ENCODE measurements at places on chromosomes 11 and 22.

- DNase-seq: no peak
These were observed 107.8 kb upstream of the MTNR1B start for GRCh38 chr11:92861634-92862033.

DNA sequence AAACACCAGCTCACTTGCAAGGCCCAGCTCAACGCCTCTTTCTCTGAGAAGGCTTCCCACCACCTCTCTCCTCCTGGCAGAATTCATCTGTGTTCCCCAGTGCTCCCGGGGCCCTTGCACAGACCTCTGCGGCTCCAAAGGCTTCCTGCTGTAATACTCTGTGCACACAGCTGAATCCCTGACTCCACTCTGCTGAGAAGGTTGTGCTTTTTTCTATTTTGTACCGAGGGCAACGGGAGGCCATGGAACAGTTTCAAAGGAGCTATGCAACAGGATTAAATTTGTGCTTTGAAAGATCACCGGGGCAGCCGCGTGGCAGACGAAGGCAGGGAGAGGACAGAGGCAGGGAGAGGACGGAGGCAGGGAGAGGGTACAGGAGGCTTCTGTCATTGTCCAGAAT is 49.2 kb upstream of the SYT7 start:
- no peak for DNase-seq

DNA sequence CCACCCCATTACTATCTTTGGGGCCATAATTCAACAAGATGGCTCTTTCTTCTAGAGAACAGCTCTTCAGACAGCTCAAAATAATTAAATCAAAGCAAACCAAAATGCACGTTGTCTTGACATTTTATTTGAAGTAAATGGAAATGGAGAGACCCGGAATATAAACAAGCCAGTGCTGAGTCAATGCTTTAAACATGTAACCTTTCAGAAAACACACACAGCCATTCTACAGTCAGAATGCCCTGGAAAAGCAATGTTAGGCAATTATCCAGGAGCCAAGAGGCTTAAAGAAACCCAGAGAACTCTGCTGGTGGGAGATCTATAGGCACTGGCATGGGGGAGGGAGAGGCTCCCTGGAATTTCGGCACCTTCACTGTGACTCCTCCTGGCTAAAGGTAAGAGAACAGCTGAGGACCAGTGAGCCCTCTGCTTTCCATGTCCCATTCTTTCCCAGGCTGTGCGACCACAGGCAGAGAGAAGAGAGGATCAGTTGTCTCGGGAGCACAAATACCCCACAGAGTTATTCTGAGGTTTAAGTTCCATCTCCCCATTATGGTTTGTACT is 254.0 kb upstream of the CCDC90B start:
- no peak for DNase-seq

DNA sequence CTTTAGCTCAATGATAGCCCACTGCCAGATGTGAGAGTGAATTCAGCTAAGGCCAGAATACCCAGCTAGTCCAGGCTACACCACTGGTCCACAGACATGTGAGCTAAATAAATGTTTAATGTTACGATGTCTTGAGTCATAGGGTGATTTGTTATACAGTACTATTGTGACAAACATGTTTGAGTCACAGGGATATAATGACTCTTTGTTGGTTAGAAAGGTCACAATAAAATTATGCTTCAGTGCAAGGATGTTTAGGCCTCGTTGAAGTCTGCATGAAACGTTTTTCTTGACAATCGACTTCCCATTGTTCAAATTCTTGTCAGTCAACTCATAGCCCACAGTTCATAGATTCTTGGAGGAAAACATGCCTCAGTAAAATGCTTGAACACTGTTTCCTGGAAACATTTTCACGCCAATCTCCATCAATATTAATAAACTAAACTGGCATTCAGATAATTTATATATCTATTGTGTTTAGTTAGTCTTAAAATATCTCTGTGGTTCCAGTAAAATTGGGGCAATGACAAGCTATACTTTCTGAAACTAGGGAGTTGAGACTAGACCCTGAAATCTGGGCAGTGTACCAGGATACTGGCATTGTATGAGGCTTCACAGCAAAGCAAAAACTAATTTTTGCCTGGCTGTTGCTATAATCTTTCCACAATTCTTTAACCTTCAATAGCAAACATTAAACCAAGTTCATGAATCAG is 650.8 kb upstream of the KIRREL3 start:
- no peak for DNase-seq

DNA sequence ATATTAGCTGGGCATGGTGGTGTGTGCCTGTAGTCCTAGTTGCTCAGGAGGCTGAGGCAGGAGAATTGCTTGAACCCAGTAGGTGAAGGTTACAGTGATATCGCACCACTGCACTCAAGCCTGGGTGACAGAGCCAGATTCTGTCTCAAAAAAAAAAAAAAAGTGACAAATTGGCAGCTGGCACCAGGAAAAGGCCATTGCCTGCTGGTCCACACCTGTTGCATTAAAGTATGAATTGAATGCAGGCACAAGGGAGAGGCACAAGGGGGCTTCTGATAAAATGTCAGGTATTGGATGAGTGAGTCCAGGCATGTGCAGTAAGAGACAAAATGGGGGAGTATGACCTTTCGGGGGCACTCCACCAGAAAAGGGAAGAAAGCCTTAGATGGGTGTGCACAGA is 28.2 kb downstream of the ZNF70 start:
- DNase-seq: no peak

DNA sequence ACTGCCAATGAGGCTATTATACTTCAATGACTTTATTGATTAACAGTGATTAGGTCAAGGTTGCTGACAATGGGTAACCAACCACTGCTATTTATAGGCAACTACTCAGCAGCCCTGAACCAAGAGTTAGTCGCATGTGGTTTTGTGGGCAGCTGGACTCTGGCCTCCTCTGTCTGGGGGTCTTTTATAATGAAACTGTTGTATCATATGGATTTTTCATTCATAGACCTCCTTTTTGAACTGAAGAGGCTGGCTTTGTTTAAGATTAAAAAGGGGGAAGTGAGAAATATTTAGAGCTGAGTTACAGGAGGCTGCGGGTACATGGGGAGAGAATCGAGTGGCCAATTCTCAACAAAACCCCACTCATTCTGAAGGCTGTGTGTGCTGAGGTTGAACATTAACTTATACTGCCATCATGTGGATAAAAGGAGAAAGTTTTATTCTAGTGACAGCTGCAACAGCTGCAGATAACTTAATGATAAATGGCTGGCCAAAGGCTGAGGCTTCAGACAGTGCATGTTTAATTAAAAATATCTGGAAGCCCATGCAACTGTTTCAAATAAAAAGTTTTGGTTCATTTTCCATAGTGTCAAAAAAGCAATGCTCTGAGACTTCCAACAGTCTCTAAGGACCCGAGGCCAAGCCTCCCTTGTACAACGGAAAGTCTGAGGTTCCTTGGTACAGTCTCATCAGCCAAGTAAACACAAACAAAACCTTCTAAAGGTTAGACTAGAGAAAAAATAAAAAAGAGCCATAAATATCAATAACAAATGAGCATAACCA is 682.6 kb downstream of the KCNA4 start:
- DNase-seq: no peak

DNA sequence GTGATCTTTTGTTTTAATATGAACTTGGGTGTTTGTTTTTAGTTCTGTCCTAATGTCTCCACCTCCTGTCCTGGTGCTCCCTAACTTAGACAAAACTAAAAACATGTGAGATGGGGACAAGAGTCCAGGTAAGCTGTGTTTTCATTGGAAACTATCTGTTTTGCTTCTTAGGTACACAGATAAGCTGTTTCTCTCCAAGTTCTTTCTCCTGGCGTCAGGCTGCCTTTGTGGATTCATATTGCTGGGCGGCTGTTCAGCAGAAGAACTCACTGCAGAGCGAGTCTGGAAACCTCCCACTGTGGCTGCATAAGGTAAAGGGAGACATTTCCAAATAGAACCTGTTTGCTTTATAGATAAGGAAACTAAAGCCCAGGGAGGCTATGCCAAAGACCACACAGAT is 24.7 kb downstream of the PANX1 start:
- DNase-seq: no peak

- DNase-seq: peak; percentile 46
These were observed 19.7 kb upstream of the FIBIN start for GRCh38 chr11:26974069-26974783.

GRCh38 chr22:40654522-40655167 is 18.1 kb upstream of the MRTFA start:
- peak; percentile 39 for DNase-seq

DNA sequence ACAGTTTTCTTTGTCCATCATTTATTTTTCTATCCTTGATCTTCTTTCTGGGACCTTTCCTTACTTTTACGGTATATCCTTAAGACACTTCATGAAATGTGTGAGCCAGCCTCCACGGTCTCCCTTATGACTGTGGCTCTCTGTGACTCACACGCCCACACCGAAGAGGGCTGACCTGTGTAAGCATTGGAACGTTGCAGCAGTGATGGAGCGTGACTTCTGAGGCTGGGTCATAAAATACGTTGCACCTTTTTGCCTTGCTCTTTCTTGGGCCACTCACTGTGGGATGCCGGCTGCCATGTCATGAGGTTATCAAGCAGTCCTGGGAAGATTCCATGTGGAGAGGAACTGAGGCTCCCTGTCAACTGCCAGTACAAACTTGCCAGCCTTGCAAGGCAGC is 96.3 kb upstream of the RAB1B start:
- no peak for DNase-seq

- DNase-seq: no peak
These were observed 39.0 kb downstream of the CTNND1 start for GRCh38 chr11:57800444-57801182.

- DNase-seq: no peak
These were observed 10.8 kb upstream of the SNX32 start for GRCh38 chr11:65822776-65823528.

GRCh38 chr22:19631899-19632667 is 82.2 kb upstream of the SEPTIN5 start:
- peak; percentile 14 for DNase-seq

DNA sequence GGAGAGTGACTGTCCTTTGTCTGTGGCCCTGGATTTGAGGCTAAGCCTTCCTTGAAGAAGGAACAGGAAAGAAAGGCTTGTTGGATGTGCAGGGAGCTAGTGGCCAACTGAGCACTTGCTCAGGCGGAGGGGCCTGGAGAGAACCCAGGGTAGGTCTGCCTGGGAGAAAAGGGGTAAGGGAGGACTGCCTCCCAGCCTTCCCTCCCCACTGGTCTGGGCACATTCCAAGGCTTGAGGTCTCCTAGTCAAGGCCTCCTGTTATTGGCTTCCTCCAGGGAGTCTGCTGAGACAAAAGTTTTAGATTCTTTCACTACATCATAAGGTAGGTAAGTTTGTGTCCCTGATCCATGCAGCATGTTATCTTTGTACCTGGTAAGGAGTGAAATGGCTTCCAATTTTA is 15.2 kb downstream of the KCNQ1OT1 start:
- DNase-seq: no peak

- no peak for DNase-seq
These were observed 7.5 kb downstream of the FXYD6 start for GRCh38 chr11:117868815-117869561.

DNA sequence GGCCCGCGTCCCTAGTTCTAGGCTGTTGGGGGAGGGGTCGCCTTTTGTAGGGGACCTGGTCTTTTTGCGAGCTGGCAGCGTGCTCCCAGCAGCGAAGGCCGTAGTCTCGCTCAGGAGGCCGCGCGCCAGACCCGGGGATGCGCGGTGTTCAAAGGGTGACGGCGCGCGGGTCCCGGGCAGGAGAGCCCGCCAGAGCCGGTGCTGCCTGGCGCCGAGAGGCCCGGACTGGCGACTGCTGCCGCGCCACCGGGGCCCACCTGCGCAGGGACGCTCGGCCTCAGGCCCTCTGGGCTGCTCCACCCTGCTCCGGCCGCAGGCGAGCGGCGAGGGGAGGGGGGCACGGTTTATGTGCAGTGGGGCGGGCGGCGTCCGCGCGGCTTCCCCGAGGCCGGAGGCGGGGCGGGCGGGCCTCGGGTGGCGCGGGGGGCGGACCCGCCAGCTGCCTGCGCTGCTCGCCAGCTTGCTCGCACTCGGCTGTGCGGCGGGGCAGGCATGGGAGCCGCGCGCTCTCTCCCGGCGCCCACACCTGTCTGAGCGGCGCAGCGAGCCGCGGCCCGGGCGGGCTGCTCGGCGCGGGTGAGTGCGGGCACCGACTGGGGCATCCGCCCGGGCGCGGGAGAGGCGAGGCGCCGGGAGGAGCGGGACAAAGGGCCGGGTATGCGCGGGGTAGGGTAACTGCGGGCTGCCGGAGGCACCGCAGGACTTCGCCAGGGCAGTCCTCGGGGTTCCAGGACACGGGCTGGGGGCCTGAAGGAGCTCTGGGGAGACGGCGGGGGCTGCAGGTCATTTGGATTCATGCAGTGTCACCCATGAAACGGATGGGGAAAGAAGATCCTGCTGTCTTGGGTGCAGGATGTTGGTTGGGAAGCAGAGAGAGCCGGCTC is at the start of gene PRSS23:
Gene PRSS23, plus strand, starts transcription at position 467 of the 884 bp plus-strand sequence. CDS start 7,102 bp downstream, outside the sequence.
- no peak for DNase-seq

GRCh38 chr11:3164552-3165151 is 458 bp downstream of the OSBPL5 start:
- no peak for DNase-seq

GRCh38 chr11:60005360-60005759 is 11.6 kb upstream of the OOSP4B start:
- DNase-seq: no peak

GRCh38 chr11:12505183-12505582 is 127.8 kb downstream of the PARVA start:
- no peak for DNase-seq

GRCh38 chr11:130728185-130729180 is 187.8 kb downstream of the SNX19 start:
- DNase-seq: no peak

- DNase-seq: no peak
These were observed 462 bp downstream of the UBE2L6 start for GRCh38 chr11:57566905-57567514.
